Bone marrow (tissue), 2 donors: ENCODE measurements at places on chromosomes 3 and 15.

- DNase-seq: no peak
Observed at GRCh38 chr15:73249499-73249898, 119.3 kb downstream of the HCN4 start.

GRCh38 chr3:56113231-56113630 is 355.0 kb downstream of the ERC2 start:
- no peak for DNase-seq

DNA sequence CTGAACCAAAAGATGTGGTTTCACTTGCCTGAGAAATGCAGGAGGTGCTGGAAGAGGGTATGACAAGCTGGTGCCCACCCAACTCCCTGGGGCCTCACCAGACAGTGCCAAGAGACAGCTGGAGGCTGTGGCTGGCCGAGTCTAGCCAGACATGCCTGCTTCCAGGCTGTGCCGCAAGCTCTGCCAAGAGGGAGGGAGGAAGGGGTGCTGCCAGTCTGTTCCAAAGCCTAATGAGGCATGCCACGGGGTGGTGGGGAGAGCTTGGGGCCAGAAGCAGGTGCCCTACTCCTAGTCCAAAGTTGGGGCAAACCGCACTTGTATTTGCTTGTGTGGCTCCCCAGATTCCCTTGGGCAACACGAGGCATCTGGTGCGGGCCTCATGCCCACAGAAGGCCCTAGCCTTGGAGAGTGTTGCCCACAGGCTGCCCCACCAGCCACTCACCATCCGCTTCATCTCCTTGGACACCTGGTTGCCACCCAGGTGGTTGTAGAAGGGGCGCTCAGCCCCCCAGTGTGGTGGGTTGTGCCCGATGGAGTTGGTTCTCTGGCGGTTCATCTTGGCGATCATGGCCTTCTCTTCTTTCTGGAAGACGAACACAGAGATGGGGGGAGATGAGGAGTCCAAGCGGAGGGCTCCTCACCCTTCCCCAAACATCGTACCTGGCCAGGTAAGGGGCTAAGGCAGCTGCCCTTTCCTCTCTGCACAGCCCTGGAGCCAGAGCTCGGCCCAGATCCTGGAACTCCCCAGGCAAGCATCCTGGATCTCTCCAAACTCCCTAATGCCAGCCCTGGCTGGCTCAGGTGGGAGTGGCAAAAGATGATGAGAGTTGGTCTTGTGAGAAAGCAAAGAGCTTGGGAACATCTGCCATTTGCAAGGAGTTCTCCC is 123.4 kb downstream of the SEC22A start:
- DNase-seq: no peak

DNA sequence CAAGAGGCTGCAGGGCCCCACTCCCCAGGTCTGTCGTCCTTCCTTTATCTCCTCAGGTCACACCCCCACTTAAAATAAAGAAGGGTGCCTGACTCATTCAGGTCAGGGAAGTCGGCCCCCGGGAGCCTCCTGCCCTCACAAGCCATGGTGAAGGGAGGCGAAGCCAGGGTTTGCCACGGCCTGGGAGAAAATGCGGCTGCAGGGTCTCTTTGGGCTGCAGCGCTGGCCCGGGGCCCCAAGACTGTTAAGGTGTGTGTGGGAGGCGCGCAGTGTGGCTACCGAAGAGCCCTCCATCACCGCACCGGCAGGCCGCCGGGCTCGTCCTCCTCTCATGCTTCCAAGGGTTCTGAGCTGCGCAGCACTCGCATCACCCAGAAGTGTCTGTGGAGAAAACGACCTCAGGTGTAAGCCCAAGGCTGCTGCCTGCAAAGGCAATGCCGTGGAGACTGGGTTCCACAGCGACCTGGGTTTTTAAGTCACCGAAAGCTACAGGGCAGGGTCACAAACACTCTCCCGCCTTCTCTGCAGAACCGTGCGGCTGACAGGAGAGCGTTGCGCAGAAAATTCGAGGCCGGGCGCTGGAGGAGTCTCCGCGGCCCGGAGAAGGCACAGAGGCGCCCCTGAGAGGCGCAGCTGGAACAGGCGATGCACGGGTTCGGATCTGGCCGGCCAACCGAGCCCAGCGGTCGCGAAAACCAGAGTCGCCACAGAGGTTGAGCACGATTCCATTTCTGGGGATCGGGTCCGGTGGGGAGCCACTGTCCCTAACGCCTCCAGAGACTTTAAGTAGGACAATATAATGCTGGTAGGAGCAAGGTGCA is 8.7 kb downstream of the FOXL2 start:
- DNase-seq: no peak

- no peak for DNase-seq
Observed at GRCh38 chr3:77868725-77869124, 828.8 kb downstream of the ROBO2 start.

GRCh38 chr3:186261638-186262037 is 100.4 kb downstream of the DGKG start:
- DNase-seq: no peak

- no peak for DNase-seq
Observed at GRCh38 chr3:112437146-112438022, 61.9 kb downstream of the BTLA start.

GRCh38 chr3:172592898-172593669 is 69.9 kb upstream of the TNFSF10 start:
- DNase-seq: no peak

- DNase-seq: no peak
Observed at GRCh38 chr3:141050576-141051442, at the start of gene SPSB4. Gene SPSB4, plus strand, starts transcription at chr3:141051347. Its CDS starts 14,758 bp downstream, at chr3:141066105.

GRCh38 chr3:17182166-17182565 is 297.4 kb downstream of the PLCL2 start:
- DNase-seq: no peak

DNA sequence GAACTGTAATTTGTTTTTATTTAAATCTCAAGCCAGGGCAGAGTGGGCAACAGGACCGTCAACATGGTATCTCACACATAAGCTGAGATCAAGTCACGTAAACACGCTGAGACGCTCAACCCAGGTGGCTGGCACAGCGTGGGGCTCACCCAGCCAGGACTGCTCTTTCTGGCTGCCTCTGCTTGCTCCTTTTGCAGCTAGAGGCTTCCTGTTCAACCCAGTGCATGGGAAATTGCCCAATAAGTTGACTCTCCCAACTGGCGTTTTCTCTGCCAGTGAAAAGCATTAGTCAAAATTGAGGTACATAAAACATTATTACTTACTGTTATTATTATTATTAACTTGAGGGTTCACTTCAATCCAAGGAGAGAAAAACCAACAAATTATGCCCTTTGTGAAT is 398.1 kb downstream of the NR2F2 start:
- DNase-seq: no peak

GRCh38 chr3:150292891-150293290 is 115.2 kb upstream of the TSC22D2 start:
- DNase-seq: no peak

- DNase-seq: no peak
Observed at GRCh38 chr3:156418428-156418827, 136.5 kb downstream of the SSR3 start.
